ENCODE measurements at places on chromosomes 12 and 14.

- DNase-seq: no peak
These were observed 364.5 kb downstream of the PDZRN4 start for GRCh38 chr12:41552588-41552987.

GRCh38 chr12:103442822-103443221 is 52.9 kb downstream of the C12orf42 start:
- no peak for DNase-seq

DNA sequence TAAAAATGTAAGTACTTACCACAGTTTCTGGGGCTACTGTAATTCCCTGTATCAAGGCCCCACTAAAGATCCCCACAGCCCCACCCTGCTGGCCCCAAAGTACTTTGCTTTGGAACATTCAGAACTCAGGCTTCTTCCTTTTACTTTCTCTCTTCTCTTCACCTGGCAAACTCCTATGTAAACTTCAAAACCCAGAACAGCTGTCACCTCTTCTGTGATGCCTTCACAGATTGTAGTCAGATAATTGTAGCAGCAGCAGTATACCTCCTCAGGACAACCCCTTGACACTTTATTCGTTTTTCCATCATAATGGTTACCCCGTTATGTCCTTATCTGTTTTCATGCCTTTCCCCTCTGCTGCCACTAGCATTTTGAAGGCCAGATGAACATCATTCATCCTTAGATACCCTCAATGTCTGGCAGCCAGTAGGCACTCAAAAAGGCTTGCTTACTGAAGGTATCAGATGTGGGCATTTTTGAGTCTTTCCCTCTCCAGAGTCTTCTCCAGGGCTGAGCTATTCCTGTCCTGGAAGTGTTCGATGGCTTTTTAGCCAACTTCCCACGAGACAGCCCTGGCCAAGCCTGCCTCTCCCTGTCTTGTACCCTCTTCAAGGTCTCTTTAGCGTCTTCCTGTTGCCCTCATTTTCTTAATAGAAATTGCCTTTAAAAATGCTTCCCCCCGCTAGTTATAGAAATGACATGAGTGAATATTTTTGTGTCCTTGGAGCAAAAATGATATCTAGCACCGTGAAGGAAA is 7.4 kb downstream of the PLBD2 start:
- DNase-seq: no peak

DNA sequence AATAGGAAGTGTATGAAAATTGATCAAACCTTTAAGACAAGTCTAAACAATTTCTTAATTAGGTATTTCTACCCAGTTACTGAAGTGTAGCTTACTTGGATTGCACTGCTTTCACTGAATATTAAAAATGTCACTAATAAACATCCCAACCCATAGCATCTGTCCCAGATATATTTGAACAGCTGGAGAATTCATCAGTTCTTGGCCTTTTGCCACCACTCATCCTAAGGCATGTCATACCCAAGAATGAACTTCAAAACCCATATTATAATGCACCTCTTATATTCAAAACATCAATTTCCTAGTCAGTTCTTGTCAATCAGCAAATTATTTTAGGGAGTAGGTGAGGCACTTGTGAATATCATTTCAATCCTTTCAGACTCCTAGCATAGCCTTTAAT is 392.3 kb downstream of the PAWR start:
- DNase-seq: no peak

Measured in NCI-H1436 treated with DMSO at 0.1 percent for 48 hours (cell line).